NCI-H1930 (cell line): ENCODE measurements at places on chromosomes 12 and 14.

DNA sequence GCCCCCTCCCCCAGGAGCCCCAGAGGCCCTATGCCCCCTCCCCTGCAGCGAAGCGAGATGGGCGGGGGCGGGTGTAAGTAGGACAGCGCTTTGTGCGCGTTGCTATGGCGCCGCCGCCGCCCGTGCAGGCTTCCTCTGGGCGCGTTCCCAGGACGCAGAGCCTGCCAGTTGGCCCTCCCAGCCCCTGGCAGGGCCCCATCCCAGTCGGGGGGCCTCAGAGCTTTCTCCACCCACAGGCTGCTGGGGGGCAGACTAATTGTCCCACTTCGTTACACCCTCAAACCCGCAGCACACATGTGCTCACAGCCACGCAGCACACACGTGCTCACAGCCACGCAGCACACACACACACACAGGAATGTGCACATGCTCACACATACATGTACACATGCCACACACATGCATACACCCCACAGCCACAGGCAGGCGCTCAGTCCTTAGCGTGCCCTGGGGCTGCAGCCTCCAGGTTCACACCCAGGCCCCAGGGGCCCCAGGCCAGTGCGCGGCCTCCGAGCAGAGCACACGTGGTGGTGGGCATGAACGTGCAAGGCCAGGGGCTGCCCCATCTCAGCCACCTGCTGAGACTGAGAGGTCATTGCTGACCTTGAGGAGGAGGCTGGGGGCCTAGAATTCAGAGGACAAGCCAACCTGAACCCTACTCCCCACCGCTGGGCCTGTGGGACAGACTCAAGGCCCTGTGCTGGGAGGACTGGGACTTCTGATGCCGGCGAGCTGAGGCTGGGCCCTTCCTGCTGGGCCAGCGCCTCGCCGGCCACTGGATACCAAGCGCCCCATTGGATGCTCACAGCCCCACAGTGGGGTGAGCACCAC, 15.6 kb downstream of the TRMT61A start:
- DNase-seq, result no peak

- no peak for DNase-seq
Measured at GRCh38 chr14:21017528-21018245, 7.2 kb downstream of the NDRG2 start.

- no peak for DNase-seq
Measured at GRCh38 chr14:89427426-89428172, 10.6 kb upstream of the FOXN3 start.

- DNase-seq, result no peak
Measured at GRCh38 chr12:45977620-45978019, 12.8 kb downstream of the SCAF11 start.

DNA sequence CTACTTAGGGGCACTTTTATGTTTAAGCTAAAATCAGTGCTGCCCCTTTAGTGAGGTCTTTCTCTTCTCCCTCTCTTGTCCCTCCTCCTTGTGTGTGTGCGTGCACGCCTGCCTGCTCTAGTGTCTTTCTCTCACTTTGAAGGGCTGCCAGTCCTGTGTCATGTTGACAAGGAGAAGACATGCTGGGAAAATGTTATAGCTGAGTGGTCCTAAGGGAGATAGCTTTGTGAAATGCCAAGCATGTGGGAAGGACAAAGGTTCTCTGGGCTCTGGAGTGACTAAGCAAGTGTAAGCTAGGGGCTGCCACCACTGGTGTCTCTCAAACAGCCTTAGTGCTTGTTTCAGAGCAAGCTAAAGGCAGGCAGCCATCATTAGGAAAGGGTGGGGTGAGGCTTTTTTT, 108.4 kb downstream of the EMP1 start:
- no peak for DNase-seq

- DNase-seq, result no peak
Measured at GRCh38 chr12:76441016-76441415, 92.8 kb upstream of the BBS10 start.

DNA sequence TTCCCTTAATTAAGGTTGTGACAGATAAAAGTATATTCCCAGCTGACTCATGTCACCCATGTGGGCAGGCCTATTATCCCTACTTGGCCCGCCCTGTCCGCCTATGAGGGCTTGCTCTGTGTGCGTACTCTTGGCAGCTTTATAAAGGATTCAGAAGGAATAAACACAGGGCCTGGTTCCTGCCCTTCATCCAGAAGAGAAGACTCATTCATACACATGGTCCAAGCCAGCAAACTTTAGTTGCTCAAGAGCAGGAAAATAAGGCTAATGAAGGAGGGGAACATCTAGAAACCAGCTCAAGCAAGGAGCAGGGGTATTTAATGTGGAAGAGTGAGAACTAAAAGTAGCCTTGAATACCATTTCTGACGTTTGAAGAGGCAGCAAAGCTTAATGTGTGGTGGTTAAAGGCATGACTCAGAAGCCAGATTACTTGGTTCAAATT, 141.9 kb downstream of the CRADD start:
- DNase-seq, result no peak

- no peak for DNase-seq
Measured at GRCh38 chr12:19234171-19234704, 104.7 kb downstream of the PLEKHA5 start.

GRCh38 chr12:126519833-126520232, 1454.6 kb downstream of the AACS start:
- no peak for DNase-seq

DNA sequence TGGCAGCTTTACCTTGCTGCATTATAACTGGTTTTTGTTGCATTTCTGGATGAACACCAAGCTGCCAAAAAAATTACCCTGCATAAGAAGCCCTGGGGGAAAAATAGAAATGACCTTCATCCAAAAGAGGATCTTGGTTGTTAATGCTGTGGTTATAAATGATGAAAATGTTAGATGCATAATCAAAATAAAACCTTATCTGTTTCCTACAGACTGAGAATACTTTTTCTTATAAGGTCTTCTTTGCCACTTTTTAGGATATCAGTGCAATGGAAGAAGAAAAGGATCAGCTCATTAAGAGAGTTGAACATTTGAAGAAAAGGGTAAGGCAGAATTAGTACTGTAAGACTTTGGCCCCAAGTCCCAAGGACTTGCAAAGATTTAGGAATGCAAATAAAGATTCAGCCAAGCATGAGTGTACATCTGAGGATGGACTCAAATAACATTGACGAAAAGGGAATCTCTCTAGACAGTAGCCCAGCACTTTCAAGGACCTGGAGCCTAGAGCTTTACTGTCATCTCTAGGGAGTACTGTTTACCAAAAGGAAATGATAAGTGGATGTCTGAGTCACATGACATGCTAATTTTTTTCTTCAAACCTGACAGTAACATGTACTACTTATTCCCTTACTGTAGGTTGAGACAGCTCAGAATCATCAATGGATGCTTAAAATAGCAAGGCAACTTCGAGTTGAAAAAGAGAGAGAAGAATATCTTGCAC, 10.7 kb downstream of the IFT81 start:
- no peak for DNase-seq

DNA sequence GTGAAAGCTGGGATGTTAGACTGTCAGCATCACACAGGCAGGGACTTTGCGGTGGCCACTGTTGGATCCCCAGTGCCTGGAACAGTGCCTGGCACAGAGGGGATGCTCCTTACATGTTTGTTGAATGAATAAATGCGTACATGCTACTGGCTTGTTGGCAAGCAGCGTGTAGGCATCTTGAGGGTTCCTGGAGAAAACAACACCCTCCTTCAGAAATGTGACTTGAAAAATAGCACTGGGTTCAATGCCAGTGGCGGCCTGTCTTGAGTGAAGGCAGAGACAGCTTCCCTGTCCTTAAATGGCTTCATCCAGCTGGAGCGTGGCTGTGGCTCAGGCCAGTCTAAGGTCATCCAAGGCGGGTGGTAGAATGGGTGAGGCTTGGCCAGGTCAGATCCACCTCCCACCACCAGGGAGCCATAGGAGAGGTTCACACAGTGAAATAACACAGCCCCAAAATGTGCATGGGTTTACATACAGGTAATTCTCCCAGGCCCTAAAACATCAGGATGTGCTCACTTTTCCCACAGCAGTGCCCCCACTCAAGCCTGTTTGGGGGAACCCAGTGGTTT, 171.4 kb downstream of the PHETA1 start:
- no peak for DNase-seq

DNA sequence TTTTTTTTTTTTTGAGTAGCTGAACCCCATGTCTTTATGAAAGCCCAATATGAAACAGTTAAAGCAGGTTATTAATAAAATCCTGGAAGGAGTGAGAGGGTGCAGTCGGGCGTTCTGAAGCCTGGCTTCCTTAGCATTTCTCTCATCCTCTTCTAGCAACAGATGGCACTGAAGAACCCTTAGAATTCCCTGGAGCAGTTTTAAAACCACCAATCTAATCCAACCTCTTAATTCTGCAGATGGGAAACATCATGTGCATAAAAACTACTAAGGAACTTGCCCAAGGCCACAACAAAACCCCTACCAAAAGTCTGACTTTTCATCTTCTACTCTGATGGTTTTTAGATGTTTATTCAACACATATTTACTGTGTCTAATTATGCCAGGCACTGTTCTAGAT, 25.2 kb downstream of the PRDM4 start:
- no peak for DNase-seq

- no peak for DNase-seq
Measured at GRCh38 chr12:132471011-132471857, 18.7 kb upstream of the FBRSL1 start.

GRCh38 chr14:52342849-52343596, 28.9 kb downstream of the PTGER2 start:
- DNase-seq, result no peak

GRCh38 chr12:23617749-23618148, 331.7 kb downstream of the SOX5 start:
- DNase-seq, result no peak

GRCh38 chr12:73124480-73124879, 852.3 kb downstream of the TRHDE start:
- no peak for DNase-seq

GRCh38 chr12:116066381-116067230, 210.9 kb downstream of the MED13L start:
- DNase-seq, result no peak

GRCh38 chr12:7934091-7934888, 1.7 kb downstream of the SLC2A3 start:
- DNase-seq, result no peak

GRCh38 chr12:52022841-52023181, 16.1 kb downstream of the TAMALIN start:
- no peak for DNase-seq

DNA sequence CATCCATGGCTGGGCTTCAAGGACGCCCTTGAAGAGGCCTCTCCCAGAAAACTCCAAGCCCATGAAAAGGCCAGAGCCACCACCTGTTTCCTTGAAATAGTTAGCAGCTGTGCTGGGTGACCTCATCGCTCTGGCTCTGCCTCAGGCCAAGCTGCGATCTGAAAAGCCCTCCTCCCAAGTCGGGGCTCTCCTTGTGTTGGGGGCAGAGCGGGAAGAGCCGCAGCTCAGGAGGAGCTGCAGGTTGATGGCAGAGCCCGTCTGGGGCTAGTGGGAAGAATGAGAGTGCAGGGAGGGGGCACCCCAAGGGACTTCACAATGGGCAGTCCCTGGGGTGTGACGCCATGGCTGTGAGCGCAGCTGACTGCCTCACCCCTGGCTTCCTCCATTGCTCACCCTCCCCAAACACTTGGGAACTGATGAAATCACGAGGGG, 50.0 kb upstream of the STON2 start:
- DNase-seq, result no peak

DNA sequence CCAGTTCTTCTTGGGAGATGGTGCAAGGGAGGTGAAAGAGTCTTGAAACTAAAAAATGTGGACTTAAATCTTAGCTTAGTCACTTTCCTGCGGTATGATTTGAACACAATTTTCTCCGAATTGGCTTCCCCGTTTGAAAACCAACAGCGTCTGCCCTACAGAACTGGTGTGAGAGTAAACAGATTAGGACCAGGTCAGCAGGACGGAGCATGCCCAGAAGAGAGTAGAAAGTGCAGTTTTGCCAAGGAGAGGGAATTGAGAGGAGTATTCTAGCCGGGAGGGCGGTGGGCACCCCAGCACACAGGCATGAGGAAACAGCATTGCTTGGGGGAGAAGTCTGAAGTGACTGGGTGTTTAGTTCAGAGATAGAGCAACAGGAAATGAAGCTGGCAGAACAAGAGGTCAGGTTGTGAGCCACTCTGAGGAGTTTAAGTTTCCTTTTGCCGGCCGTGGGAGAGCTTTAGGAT, 927.1 kb downstream of the VRK1 start:
- no peak for DNase-seq

DNA sequence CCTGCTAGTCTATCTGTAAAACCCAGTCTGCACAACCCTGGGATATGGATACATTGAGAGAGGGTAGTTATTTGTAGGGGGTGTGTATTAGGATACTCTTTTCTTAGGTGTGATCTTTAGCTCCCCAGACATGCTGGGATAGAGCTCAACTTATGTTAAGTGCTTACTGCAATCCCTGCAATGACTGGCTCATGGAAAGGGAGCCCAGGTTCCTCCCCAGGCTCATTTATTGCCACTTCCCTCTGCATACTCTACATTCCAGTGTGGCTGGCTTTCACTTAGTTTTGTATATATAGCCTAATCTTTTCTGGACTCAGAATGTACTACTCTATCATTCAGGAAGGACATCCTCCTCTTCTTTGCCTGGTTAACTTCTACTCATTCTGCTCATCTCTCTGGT, 172.0 kb downstream of the SYT10 start:
- DNase-seq, result no peak

DNA sequence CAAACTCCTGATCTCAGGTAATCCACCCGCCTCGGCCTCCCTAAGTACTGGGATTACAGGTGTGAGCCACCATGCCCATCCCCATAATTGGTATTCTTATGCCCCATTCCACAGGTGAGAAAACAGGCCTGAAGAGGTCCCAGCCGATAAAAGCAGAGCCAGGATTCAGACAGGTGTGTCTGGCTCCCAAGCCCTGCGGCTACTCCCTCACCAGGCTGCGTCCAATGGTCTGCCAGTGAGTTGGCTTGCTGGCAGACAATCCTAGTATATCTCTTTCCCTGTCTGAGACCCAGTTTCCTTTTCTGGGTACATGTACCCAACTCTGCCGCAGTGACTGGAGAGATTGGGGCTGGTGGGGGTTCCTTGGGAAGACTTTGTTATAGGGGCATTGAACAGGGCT, 1.9 kb upstream of the TSPAN9 start:
- DNase-seq, result no peak

DNA sequence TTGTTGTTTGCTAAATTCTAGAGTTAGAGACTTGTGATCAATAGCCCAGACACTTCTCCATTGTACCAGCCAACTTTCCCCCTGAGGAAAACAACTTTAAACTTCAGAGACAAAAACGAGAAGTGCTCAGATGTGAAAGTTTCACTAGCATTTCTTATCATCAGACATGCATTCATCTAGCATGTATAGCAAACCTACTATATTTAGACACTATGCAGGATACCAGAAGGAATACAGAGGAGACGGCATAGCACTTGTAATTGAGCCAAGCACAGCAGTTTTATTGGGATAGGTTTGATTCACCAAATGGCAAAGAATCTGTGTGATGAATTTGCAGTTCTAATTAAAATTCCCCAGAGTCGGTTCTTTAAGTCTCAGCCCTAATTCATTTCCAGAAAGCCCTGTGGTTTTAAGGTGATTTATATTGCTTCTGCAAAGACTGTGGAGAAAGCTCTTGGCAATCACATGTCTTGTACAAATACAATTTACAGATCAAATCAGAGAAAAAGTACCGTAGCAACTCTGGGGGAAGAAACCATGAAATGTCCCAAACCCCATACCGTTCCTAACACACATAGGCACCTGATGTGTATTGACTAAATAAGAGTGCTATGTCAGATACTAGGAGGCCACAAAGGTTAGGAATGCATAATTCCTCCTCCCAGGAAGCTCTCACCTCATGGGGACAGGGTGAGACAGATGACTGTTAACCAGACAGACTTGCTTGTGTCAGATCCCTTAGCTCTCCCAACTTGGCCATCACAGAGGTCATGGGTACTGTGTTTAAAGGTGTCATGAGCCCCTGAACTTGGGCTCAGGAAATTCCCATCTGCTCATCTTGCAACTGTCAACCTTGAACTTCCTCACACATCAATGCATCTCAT, 69.6 kb upstream of the KRAS start:
- no peak for DNase-seq
